ENCODE measurements at places on chromosomes 2 and 18.

GRCh38 chr2:140600116-140600515 lies 1530.7 kb downstream of the LRP1B start:
- no peak for DNase-seq

DNA sequence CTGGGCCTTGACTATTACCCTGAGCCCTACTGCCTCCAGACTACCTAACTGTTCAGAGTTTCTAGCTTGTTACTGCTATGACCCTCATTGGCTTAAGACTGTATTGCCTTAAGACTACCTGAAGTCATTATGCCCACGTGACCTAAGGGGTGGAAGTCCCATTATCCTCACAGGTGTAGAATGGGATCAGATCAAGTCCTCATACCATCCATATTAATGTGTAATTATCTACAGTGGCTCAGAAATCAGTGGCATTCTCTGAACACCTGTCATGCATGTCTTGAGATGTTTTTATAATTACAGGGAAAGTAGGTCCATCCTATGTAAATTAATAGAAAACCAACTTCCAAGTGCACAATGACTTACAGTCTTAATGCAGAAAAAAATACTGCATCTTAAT lies 124.0 kb upstream of the CDC42EP3 start:
- no peak for DNase-seq

DNA sequence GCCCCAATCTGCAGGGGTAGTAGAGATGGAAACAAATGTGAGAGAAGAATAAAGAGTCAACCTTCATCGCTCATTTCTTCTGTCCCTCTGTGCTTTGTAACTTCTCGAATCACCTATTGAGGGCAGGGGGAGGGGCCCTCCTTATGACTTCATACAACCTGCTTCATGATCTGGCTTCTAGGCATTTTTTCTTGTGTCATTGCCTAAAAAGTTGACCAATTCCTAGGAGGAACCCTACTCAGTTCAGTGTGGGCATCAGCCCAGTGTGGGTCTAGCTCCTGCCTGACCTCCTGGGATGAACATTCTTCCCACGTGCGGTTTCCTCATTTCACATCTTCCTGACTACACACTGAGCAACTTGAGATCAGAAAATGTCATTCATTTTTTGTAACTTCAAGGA lies 46.3 kb upstream of the CREB1 start:
- no peak for DNase-seq

DNA sequence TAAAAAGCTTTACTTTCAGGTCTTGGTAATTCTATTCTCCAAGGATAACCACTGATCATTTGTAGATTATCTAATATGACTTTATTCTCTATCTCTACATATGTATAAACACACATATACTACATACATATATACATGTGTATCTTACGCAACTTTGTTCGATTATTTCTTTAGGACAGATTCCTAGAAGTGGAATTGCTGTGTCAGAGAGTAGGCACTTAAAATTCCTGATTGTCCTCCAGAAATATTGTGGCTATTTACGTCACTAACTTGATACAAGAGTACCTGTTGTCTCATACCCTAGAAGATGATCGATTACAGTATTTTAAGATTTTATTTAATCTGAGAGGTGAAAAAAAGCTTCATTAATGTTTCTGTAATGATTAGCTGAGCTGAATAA lies 57.9 kb downstream of the FAM98A start:
- DNase-seq, result no peak

GRCh38 chr2:153152036-153152435 lies 326.5 kb downstream of the RPRM start:
- DNase-seq, result no peak

GRCh38 chr18:25457601-25458000 lies 105.6 kb upstream of the ZNF521 start:
- no peak for DNase-seq

- no peak for DNase-seq
These were observed 139.9 kb upstream of the DNMT3A start for GRCh38 chr2:25481381-25482300.

DNA sequence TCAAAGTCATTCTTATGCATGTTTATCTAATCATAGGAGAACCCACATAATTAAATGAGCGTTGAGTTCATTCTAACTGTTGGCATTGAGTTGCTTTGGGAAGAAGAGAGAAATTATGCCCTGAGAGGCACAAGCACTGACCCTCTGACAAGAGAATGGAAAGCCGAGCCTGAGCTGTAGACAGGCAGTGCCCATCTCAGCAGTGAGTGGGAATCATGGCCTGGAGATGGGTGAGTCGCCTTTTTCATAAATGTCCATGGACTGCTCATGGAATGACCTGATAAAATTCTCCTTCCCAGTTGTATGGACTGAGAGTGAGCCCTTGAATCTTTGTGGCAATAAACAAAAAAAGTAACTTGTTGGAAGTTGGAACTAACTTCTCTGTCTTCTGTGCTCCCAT lies 21.4 kb upstream of the MYO3B start:
- DNase-seq, result no peak

DNA sequence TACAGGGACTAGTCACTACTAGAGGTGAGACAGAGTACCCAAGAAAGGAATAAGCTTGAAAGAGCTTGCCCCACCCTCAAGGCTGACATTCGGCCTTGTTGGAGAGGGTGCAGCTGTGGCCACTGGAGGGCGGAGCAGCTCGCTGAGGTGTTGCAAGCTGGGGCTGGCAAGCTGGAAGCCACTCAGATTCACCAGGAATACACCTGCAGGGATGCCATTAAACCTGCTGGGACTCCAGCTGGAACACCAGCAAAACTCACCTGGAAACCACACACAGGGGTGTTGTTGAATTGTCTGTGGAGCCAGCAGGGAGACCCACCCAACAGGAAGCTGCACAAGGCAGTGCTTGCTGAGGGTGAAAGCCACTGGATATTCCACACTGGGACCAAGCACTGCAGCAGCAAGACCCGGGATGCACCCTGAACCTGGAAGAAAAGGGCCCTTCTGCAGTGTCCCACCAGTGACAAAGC lies 26.1 kb downstream of the KCTD18 start:
- DNase-seq, result no peak

DNA sequence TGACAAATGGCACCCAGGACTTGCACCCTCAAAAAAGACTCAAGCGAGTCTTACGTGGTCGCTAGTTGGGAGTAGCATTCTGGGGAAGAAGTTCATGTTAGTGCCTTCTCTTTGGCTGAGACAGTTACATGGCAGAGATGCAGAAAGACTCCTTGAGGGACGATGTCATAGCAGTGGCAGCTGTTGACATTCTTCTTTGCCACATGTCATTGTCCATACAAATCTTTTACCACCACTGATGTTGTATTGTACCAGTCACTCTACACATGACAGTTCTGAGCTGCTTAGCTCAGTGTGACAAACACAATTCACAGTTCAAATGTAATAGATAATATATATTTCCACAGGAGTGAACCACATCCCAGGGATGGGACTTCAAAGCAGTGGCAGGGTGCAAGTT lies 197.1 kb downstream of the TCF4 start:
- DNase-seq, result no peak

- DNase-seq, result no peak
These were observed 3.4 kb upstream of the ASNSD1 start for GRCh38 chr2:189657867-189658266.

Data from glomerular endothelial cell (primary cell).